ENCODE measurements at places on chromosomes 3 and 15.
A peak's percentile ranks its signal among the peaks of the same experiment; 100 is the strongest.

DNA sequence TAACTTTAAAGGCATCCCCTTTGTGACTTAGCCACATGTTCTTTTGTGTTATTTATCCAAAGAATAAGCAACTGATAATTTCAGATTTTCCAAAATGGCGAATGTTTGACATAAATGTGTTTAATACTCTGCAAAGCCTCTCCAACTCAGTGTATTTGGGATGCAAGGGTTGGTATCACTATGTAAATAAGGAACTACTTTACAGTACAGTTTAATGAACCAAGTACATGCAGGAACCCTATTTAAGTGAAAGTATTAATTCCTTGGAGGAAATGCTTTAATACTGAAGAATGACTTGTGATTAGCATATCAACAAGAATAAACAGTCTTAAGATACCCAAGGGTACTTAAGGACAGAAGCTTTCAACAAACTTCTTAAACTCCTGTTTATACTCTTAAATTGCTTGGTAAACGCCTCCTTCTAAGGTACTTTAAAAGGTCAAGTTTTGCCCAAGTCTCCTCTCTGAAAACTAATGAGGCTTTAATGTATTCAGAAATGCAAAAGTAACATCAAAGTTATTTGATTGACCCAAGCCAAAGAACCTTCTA lies 107.7 kb downstream of the TNIK start:
- DNase-seq = no peak

DNA sequence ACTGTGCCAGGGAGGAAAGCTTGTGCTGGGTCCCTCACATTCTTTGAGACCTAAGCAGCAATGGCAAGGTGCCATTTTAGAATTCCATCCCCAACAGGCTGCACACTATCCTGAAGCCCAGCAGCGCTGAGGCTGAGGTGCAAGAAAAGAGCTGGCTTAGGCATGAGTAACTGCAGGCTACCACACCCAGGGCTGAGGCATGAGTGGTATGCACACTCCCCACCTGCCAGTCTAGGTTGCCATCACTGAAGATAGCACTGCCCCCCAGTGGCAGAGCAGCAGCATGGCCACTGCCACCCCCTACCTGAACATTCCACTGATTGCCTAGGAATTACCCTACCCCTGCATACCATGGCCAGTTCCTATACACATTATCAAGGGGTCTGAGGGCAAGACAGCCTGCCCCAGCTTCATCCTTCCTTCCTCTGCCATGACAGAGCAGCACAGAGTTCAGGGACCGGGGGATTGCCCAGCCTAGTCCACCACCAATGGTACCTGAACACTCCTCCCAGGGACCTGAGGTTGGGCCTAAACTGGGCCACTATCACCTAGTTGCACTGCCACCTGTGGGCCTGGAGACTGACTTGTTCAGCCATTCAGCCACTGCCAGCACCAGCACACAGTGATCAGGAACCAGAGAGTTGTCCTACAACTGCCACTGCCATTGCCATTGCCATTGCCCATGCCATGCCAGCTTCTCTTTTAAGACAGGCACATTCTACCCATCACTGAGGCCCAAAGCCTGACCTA lies 129.8 kb downstream of the SATB1 start:
- no peak for DNase-seq

GRCh38 chr15:95742836-95743235 lies 587.7 kb upstream of the NR2F2 start:
- no peak for DNase-seq

GRCh38 chr15:28147801-28148200 lies 48.7 kb upstream of the OCA2 start:
- DNase-seq = no peak

- DNase-seq = no peak
Measured at GRCh38 chr15:53536479-53537120, 222.9 kb downstream of the WDR72 start.

GRCh38 chr3:106232956-106233355 lies 364.1 kb upstream of the CBLB start:
- no peak for DNase-seq

DNA sequence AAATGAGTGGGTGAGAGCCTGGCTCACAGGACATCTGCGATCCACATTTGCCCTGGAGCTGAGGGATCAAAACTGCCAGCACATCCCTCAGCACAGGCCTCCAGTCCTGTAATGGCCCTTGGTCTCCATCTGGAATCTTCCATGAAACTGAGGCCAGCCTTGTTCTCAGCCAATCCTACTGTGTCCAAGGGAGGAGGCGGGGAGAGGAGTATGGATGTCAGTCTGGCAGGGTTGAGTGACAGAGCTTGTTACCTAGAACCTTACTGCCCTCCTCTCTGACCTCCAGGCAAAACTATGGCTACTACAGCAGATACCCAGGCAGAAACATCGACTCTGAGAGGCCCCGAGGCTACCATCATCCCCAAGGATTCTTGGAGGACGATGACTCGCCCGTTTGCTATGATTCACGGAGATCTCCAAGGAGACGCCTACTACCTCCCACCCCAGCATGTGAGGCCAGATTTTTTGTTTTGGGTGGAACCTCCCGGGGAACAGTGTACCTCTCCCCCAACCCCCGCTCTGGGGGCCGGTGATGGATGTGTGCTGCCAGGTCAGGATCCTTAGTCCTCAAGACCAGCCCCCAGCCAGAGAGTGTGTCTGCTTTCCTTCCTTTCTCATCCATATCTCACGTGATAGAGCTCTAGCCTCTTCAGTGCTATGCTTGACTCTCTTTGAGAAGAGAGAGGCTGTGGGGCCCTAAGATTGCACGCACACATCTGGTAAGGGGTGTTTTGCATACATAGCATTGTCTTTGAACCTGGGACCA lies 41.3 kb downstream of the CHDH start:
- DNase-seq = no peak

GRCh38 chr15:68921926-68922325 lies 8.4 kb upstream of the SPESP1 start:
- DNase-seq = no peak

DNA sequence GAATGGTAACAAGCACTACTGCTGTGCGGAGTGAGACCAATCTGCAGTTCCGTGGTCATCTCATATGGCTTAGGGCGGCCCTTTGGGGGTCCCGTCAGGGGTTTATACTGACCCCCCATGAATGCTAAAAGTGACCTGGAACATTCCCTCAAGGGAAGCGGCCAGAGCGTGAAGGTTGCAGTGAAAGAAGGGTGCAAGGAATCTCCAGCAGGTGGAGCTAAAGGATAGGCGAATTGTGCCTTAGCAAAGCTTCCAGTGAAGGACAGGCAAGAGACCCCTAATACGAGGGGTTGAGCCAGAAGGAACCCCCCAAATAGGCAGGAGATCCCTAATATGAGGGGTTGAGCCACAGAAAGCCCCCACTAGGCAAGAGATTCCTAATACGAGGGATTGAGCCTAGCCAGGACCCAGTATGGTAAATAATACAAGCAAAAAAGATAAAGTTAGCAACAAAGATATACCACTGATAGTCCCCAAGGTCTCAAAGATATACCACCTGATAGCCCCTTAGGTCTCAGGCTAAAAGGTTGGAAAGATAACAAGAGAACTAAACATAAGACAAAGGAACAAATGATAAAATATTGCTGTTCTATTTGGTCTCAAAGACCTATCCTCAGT lies 32.8 kb downstream of the ZNF589 start:
- peak; percentile 12 for DNase-seq

DNA sequence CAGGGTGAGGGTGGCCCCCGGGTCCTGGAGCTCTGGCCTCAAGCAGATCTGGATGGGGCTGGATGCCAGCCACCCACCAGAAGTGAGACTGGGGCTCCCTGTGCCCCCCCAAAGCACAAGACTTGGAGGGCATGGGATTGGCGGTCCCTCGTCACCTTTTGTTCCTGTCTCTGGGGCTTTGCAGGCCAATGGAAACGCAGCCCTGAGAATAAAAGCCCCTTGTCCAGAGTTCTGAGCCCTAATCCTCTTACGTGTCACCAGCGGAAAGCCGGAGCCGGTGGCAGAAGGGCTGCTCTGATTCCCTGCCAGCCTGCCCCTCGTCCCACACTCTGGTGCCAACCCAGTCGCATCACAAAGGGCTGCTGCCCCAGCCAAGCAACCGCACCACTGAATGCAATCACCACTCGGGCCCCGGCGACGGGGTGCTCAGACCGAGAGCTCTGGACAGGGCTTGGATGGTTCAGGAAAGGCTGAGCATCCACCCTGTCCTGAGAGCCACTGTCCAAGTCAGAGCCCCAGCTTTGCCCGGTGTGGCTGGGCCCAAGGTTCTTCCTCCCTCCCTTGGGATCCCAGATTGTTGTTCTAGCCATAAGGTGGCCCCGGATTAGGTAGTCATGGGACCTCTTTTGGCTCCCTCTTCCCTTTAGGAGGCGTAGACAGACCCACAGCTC lies 22.8 kb upstream of the ELP6 start:
- no peak for DNase-seq

DNA sequence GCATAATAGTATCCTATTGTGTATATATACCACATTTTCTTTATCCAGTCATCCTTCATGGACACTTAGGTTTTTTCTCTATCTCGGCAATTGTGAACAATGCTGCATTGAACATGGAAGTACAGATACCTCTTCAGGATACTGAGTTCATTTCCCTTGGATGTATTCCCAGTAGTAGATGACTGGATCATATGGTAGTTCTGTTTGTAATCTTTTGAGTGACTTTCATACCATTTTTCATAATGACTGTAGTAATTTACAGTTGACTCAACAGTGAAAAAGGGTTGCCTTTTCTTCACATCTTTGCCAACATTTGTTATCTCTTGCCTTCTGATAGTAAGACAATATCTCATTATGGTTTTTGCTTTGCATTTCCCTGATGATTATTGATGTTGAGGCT lies 21.8 kb downstream of the MYH15 start:
- DNase-seq = no peak

DNA sequence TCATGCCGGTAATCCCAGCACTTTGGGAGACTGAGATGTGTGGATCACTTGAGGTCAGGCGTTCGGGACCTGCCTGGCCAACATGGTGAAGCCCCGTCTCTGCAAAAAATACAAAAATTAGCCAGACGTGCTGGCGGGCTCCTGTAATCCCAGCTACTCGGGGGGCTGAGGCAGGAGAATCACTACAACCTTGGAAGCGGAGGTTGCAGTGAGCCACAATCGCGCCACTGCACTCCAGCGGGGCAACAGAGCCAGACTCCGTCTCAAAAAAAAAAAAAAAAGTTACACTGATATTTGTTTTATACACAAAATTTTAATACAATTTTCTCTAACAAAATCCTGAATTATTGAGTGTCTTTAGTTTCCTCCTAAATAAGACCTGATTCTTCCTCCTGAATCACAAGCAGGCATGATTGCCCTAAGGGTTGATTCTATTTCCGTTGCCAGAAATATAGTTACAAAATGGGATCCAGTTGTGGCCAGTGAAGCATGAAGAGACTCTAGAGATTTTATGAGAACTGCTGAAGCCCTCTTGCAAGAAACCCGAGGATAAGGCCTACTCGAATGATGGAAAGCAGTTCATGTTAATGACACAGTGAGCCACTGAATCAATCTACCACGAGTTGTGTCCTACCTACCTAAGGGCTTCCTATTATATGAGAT lies 9.6 kb upstream of the SMARCC1 start:
- DNase-seq = no peak

DNA sequence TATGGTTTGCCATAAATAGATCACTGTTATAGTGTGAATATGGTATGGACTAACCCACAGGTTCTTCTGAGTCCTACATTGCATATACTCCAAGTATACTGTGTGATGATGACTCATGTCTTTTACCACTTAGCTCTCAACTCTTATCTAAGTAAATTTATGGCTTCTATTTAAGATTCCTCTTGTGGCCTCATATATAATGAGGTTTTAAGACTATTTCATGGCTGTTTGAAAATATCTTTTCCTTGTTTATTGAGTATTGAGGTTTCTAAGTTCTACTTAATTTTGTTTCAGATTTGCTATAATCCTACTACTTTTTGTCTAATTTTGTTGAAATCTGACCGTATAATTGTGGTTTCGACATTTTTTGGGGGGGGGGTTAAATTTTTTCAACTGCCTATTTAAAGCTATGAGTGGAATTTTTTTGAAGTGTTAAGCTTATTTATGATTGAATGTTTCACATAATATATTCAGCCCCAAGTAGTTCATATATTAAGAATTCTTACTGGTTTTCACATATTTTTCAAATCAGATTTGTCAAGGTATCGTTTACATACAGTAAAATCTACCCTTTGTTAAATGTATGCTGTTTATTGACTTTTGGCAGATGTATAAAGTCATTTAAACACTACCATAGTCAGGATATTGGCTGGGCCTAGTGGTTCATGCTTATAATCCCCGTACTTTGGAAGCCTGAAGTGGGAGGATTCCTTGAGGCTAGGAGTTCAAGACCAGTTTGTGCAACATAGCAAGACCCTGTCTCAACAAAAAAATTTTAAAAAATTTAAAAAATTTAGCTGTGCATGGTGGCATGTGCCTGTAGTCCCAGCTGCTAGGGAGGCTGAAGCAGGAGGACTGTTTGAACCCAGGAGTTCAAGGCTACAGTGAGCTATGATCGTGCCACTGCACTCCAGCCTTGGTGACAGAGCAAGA lies 11.7 kb downstream of the SLC25A36 start:
- DNase-seq = peak; percentile 13

DNA sequence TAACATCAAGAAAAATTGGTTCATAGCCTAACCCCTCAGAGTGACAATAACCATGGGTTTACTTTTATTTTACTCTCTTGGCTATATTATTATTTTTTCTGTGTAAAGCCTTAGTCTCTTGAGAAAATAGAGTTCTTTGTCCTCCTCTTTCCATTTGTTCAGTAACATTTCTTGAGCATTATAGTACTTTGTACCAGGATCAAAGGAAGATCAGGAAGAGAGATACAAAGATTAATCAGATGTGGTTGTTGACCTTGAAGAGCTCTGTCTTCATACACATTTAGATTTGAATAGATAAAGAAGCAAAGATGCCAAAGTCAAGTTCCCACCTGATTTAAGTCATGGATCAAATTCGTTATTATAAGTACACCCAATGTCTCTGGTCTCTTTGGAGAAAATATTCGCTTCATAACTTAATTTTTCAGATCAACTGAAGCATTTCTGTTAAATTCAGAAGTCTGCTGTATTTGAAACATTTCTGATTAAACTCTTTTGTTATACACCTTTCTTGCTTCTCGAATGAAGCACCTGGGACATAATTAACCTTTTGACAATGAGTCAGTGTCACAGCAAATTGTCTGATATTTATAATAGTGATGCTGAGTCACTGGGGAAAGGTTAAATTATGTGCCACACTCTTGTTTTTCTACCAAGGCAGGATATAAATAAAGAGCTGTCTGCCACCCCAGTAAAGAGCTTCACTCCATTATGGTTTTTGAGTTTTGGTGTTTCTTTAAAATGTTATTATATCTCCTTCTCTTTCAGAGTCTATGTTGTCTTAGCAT lies 100.2 kb downstream of the GHSR start:
- DNase-seq = no peak

GRCh38 chr15:56940388-56940787 lies 21.9 kb downstream of the TCF12 start:
- no peak for DNase-seq

GRCh38 chr15:92268900-92269299 lies 124.8 kb upstream of the ST8SIA2 start:
- DNase-seq = no peak

Data from GF-D8 (cell line).